CD4-positive, CD25-positive, alpha-beta regulatory T cell (primary cell): ENCODE measurements at places on chromosomes 16 and 17. TPM values are rescaled to one million over a fixed set of nuclear protein-coding genes. Genes with fewer than 3 reads are reported as not detected.

NXN gene
- 0.49 TPM for total RNA-seq

DNA sequence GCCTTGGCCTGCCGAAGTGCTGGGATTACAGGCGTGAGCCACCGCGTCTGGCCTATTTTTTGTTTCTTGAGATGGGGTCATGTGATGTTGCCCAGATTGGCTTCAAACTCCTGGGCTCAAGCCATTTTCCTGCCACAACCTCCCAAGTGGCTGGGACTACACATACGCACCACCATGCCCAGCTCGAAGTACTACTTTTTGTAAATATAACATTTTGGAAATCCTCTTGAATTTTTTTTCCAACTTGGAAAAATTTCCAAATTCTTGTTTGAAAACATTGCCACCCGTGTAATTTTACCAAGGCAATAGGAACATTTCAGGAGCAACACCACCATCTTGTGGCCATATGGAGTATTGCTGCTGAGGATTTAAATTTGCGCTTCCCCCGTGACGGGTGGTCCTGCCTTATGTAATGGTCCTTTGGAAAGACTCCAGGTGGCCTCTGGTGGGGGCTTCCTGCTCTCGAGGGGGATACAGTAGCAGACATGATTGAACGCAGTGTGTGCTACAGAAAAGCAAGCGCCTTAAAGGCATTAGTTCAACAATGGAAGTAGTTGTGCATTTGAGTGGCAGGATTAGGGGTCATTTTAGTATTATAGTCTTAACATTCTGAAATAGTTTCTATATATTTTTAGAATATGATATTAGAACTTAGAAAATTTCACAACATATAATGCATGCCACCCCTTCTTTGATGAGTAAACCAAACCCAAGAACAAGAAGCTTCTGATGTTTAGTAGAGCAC is 8.0 kb downstream of the FLYWCH1 start:
- DNase-seq = peak; percentile 77

TXNDC11 gene
- total RNA-seq = 178 TPM

DNA sequence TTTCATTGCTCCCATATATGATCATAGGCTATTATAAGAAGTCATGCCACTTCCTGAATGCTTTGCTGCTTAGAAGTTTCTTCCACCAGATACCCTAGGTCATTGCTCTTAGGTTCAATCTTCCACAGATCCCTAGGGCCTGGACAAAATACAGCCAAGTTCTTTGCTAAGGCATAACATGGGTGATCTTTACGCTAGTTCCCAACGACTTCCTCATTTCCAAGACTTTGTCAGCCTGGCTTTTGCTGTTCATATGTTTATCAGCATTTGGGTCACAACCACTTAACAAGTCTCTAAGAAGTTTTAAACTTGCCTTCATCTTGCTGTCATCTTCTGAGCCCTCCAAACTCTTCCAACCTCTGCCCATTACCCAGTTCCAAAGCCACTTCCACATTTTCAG is 20.1 kb upstream of the DLX3 start:
- DNase-seq = no peak

SYT17 gene
- not detected for total RNA-seq

- DNase-seq = no peak
Measured at GRCh38 chr17:32298298-32298697, 32.7 kb downstream of the RHBDL3 start.

GRCh38 chr17:42271779-42272035 is 4.5 kb downstream of the STAT5B start:
- no peak for DNase-seq

CMTM1 gene
- total RNA-seq = 3.2 TPM

HBQ1 gene
- total RNA-seq = not detected

- no peak for DNase-seq
Measured at GRCh38 chr16:11497851-11498289, 88.8 kb downstream of the LITAF start.

GRCh38 chr16:4663777-4664465 is 29.4 kb upstream of the NUDT16L1 start:
- DNase-seq = no peak

GRCh38 chr16:72620348-72620747 is 427.6 kb downstream of the ZFHX3 start:
- no peak for DNase-seq

CYB5B gene
- total RNA-seq = 52.7 TPM

DNA sequence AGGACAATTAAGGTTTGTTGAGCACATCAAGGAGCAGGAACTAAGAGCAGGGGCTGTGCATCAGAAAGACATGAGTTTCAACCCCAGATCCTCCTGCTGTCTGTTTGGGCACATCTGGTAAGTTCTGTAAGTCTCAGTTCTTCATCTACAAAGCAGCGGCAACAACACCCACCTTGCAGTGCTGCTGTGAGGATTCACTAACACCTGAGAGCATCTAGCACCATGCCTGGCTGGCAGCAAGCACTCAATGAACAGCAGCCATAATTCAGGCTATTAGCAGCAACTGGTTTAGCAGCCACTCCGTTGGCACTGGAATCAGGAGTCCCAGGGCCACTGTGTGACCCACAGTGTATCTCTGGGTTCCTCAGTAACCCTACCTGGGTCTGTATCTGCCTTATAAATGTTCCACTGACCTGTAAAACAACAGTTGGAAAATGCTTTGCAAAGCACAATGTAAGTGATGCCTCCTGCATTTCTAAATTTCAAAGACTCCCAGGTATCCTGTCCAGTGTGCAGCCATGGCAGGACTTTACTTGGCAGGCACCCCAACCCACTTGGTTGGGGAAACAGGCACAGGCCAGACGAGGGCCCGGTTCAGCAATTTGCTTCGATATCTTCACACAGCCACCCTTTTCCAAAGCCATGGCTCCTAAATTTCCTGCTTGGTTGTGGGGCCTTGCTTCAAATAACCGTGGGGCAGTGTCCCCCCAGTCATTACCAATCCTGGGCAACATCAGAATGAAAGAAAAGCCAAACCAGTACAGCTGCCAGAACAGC is 4.2 kb downstream of the ST3GAL2 start:
- no peak for DNase-seq

GRCh38 chr17:5283571-5284315 is 1.7 kb downstream of the RABEP1 start:
- no peak for DNase-seq

DNA sequence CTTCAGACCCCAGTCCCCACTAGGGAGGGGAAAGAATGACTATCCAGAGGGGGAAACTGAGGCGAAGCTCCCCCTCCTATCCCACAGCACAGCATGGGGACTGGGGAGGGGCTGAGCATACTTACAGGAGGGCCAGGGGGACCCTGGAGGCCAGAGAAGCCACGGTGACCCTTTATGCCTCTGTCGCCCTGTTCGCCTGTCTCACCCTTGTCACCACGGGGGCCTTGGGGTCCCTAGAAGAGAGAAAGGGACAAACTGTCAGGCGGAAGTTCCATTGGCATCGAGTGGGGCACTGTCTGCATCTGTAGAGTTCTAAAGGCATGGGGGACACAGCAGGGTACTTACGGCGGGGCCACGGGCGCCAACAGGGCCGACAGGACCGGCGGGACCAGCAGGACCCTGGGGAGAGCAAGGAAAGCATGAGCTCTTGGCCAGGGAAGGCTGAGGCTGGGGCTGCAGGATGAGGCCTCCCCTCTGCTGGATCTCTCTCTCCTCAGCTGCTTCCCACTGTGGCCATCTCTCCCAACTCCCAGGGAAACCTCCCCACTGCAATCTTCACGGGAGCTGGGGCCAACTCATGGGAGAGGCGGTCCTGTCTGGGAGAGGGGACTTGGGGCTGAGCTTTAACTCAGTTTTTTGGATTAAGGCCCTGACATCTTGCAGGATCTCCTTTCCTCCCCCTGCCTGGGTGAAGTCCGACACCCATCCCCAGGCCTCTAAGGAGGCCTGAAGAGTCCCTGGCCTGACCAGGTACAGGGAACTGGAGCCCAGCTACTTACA is 13.5 kb downstream of the COL1A1 start:
- no peak for DNase-seq

DNA sequence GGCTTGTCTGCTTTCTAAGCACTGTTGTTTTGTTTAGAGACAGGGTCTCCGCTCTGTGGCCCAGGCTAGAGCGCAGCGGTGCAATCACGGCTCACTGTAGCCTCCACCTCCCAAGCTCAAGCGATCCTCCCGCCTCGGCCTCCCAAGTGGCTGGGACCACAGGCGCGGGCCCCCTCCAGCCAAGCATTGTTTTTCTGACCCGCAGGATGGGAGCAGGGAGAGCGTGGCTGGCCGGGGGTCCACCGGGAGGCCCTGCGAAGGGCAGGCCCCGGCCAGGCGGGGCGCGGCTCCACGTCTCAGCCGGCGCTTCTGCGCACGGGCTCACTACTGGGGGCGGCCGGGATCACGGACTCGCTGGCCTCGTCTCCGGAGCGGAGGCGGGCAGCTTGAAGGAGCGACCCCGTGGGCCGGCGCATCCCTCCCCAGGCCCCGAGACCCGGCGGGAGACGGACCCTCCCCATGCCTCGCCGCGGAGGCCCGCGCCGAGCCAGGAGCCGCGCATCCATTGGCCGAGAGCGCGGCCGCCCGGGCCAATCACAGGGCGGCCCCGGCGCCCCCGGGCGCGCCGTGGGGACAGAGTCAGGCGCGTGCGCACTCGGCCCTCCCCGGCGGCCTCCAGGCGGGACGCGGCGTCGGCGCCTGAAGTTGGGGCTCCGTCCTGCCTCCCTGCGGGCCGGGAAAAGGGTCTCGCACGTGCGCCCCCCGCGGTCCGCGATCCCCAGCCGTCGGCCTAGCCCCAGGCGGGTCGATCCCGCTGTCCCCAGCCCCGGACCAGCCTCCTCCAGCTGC is 24.9 kb downstream of the ACTG1 start:
- peak; percentile 65 for DNase-seq

DNA sequence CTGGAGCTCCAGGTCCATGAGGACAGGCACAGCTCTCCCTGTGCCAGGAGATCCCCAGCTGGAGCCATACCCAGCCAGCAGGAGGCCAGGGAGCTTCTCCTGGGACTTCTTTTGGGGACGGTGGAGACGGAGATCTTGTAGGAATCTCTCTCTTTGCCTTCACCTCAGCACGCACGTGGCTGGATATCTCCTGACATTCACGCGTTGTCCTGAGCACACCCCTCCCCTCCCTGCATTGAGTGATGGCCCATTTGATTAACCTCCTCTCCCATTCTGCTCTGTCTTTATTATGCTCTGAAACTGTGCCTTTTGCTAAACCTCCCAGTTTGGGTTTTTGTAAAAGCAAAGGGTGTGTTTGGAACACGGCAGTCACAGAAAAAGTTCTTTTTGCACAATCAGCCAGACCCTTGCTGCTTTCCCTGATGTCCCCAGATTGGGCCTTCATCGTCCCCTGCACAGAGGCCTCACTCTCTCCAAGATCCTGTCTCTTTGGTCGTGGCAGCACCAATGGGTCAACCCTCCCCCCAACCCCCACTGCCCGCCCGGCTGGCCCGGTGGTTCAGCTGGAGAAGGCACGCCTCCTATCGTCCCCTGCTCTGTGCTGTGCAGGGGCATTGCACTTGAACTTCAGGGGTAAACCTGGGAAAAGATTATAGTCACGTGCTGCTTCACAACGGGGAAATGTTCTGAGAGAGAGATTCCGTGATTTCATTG is 32.5 kb upstream of the LGALS9 start:
- no peak for DNase-seq

CMTM2 gene
- 0.49 TPM for total RNA-seq

DNA sequence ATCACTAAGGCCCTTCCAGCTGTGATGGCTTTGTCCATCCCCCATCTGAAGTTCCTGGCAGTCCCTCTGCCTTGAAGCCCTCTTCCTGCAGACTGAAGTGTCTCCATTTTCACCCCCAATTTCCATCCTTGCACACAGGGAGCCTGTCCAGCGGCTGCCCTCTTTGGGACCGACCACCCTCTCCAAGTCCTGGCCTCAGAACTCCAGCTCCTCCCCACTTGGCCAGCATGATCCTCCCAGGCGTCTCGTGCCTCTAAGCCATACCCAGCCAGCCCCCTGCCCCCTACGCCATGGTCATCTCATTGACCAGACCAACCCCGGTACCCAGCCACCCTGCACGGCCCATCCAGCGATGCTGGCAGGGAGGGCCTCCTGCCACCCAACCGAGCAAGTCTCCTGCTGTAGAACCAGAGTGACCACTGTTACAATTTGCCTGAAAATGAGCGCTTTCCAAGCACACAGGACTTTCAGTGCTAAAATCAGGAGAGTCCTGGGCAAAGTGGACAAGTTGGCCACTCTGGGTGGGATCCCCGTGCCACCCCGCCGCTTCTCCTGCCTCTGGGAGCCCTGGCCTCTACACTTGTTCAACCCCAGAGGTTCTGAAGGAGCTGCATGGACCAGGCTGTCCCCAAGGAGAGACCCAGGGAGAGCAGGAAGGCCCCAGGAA is 362.0 kb downstream of the SEC14L1 start:
- no peak for DNase-seq

PITPNM3 gene
- 0.20 TPM for total RNA-seq

GRCh38 chr16:25093208-25094061 is 18.1 kb upstream of the LCMT1 start:
- DNase-seq = peak; percentile 64

DNA sequence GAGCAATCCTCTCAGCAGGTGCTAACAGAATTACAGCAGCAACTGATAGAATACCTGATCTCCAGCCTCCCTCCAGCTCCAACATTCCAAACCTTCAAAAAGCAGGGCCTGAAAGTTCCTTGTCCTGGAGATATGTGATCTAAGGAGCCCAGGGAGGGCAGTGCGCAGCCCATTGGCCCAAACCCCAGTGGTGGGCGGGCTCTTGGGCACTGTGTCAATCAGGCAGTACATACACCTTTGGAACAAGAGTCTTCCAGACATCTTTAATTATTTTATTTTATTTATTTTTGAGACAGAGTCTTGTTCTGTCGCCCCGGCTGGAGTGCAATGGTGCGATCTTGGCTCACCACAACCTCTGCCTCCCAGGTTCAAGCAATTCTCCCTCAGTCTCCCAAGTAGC is 24.2 kb downstream of the SLC12A3 start:
- no peak for DNase-seq

TP53TG3F gene
- total RNA-seq = not detected
